ENCODE measurements at places on chromosomes 1 and 21. TPM values are rescaled to one million over a fixed set of nuclear protein-coding genes. Genes with fewer than 3 reads are reported as not detected.

- no peak overlapping the region for H3K4me3 ChIP-seq
- H3K36me3 ChIP-seq, result no peaks in the 10 kb centered on the region
- H3K4me1 ChIP-seq, result no peaks in the 10 kb centered on the region
- no peaks in the 10 kb centered on the region for H3K27me3 ChIP-seq
- no peak overlapping the region for H3K27ac ChIP-seq
- DNase-seq, result no peak
Measured at GRCh38 chr1:112061056-112061455, 71.6 kb upstream of the KCND3 start.

The GPR3 gene
- 0.50 TPM for total RNA-seq

DNA sequence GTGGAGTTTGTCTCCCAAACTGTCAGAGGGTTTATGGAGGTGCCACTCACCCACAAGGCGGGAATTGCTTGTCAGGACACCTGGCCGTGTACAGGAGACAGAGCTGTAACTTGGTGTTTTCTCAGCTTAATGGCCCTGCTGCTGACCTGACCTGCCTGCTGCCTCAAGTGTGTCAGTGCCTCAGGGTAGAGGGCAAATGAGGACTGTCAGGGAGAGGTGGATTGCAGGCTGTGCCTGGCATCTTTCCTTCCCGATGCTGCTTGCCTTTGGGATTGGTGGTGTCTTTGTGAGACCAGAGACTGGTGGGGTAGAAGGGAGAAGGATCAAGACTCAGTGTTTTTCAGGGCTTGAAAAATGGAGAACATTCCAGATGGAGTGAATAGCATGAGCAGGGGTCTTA, 31.4 kb downstream of the TMEM53 start:
- peaks cover 16% of the 10 kb centered on the region for H3K4me1 ChIP-seq
- no peak overlapping the region for H3K4me3 ChIP-seq
- H3K27ac ChIP-seq, result no peak overlapping the region
- DNase-seq, result no peak

GRCh38 chr1:206805357-206805756, 33.1 kb upstream of the IL10 start:
- H3K36me3 ChIP-seq, result no peaks in the 10 kb centered on the region
- peaks cover 34% of the 10 kb centered on the region for H3K27me3 ChIP-seq
- H3K4me3 ChIP-seq, result no peak overlapping the region
- DNase-seq, result no peak

- H3K4me1 ChIP-seq, result peaks cover 25% of the 10 kb centered on the region
- no peak for DNase-seq
- peak overlapping the region; percentile 65 for H3K27ac ChIP-seq
- no peak overlapping the region for H3K4me3 ChIP-seq
Measured at GRCh38 chr1:59678493-59679228, 136.1 kb upstream of the HOOK1 start.

The AADACL4 gene
- not detected for total RNA-seq

DNA sequence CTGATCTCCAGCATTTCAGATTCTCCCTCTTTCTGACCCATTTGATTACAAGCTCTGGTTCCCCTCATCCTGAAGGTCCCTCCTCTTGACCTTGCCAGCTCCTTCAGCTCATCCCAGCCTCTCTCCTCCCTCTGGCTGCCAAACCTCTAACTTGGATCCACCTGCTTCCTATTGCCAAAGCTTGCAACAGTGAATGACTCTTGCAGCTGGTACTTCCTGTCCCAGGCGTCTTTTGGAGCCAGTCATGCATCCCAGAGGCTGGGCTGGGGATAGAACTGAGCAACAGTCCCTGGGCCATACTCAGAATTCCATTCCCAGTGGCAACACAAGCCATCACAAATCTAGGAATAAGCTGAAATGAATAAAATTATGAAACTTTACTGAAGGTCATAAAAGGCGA, 27.7 kb upstream of the SPOCD1 start:
- peaks cover 3% of the 10 kb centered on the region for H3K4me1 ChIP-seq
- DNase-seq, result no peak
- no peak overlapping the region for H3K27ac ChIP-seq
- H3K27me3 ChIP-seq, result no peaks in the 10 kb centered on the region

- no peak for DNase-seq
- peaks cover 4% of the 10 kb centered on the region for H3K27me3 ChIP-seq
- peak within 1 kb of the TSS; percentile 68 for H3K4me3 ChIP-seq
- H3K4me1 ChIP-seq, result peaks cover 37% of the 10 kb centered on the region
- no peaks in the 10 kb centered on the region for H3K36me3 ChIP-seq
Measured at GRCh38 chr1:36125129-36125991, at the start of gene COL8A2. Gene COL8A2, minus strand, starts transcription at chr1:36125222. Its CDS starts 24,980 bp downstream, at chr1:36100242.

- no peaks in the 10 kb centered on the region for H3K4me1 ChIP-seq
- H3K27me3 ChIP-seq, result no peaks in the 10 kb centered on the region
- peaks cover 31% of the 10 kb centered on the region for H3K36me3 ChIP-seq
- no peak for DNase-seq
- peak overlapping the region; percentile 14 for H3K27ac ChIP-seq
Measured at GRCh38 chr1:151292207-151293030, 10.3 kb downstream of the ZNF687 start.

DNA sequence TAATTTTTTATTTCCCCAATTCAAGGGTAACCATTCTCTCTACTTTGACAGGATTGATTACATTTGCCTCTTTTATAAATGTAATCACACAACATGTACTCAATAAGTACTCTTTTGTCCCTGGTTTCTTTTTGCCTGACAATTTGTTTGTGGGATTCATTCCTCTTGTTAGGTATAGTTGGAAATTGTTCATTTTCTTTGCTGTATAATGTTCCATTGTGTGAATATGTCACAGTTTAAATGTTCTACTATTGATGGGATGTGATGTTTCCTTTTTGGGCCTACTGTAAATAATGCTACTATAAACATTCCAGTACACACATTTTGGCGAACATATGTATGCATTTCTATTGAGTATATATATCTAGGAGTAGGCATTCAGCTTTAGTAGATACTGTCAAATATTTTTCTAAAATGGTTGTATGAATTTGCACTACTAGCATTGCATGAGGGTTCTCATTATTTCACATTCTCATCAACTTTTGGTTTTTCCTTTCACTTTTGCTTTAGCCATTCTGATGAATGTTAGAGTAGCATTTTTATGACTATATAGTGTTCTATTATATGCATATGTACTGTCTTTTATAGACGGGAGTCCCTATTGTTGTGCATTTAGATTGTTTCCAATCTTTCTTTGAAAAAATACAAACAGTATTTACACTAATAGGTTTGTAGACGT, 35.0 kb upstream of the PRKACB start:
- peaks cover 7% of the 10 kb centered on the region for H3K36me3 ChIP-seq
- H3K27ac ChIP-seq, result no peak overlapping the region
- peaks cover 7% of the 10 kb centered on the region for H3K4me1 ChIP-seq
- DNase-seq, result no peak

DNA sequence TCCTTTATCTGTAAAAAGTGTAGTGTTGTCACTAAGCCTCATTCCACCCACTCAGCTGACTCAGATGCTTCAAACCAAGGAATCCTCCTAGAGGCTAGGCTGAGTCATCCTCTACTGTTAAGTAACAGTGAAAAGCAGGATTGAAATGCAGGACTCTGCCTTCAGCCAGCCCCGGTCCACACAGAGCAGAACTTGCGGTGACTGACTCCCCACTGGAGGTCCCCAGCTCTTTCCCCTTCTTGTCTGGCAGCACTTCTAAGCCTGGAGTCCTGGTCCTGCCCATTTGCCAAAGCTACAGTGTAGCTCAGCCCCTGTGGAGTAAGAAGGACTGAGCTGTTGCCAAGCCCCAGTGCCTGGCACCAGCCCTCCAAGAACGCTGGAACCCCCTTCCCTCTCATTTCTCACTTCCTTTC, 1.7 kb downstream of the RAB7B start:
- H3K27ac ChIP-seq, result peak overlapping the region; percentile 59
- DNase-seq, result no peak
- no peak overlapping the region for H3K4me3 ChIP-seq
- peaks cover 2% of the 10 kb centered on the region for H3K27me3 ChIP-seq
- H3K4me1 ChIP-seq, result peaks cover 41% of the 10 kb centered on the region

GRCh38 chr1:48870596-48870995, 93.9 kb upstream of the BEND5 start:
- H3K36me3 ChIP-seq, result no peaks in the 10 kb centered on the region
- no peaks in the 10 kb centered on the region for H3K27me3 ChIP-seq
- no peak overlapping the region for H3K4me3 ChIP-seq
- H3K27ac ChIP-seq, result no peak overlapping the region
- H3K4me1 ChIP-seq, result no peaks in the 10 kb centered on the region
- no peak for DNase-seq

DNA sequence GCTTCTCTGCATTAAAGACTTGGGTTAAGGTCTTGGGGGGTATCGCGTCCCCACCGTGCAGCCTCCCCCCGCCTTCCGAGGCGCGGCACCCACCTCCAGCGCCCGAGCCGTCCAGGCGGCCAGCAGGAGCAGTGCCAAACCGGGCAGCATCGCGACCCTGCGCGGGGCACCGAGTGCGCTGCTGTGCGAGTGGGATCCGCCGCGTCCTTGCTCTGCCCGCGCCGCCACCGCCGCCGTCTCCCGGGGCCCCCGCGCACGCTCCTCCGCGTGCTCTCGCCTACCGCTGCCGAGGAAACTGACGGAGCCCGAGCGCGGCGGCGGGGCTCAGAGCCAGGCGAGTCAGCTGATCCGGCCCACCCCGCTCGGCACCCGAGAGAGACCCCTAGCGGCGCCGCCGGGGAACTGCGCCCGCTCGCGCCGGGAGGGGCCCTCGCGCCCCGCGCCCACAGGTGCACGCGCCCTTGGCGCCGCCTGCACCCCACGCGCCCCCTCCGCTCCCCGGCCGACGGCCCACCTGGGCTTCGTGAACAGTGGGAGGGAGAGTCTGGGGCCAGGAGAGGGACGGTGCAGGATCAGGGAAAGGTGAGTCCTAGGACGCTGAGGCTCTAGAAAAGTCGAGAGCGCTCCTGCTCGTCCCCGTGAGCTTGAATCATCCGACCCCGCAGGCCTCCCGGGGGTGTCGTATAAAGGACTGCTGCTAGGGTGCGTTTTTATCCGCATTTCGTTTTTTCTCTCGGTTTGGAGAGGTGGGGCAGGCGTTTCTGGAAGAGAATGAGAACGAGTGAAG, at the start of gene APP:
Gene APP (minus strand): TSS at position 300 of the 787 bp plus-strand sequence. CDS start 150 bp downstream, at position 150.
- peak; percentile 96 for DNase-seq
- no peaks in the 10 kb centered on the region for H3K36me3 ChIP-seq
- H3K27me3 ChIP-seq, result no peaks in the 10 kb centered on the region
- peak within 1 kb of the TSS; percentile 97 for H3K4me3 ChIP-seq

The LAMC1 gene
- total RNA-seq, result 369 TPM

The IGFN1 gene
- total RNA-seq, result 3.2 TPM

GRCh38 chr21:34936883-34937563, 112.1 kb downstream of the RUNX1 start:
- H3K27ac ChIP-seq, result no peak overlapping the region
- peaks cover 20% of the 10 kb centered on the region for H3K4me1 ChIP-seq

GRCh38 chr1:109984190-109984455, 442 bp upstream of the AHCYL1 start:
- no peaks in the 10 kb centered on the region for H3K27me3 ChIP-seq
- no peak for DNase-seq
- peak overlapping the region; percentile 96 for H3K4me3 ChIP-seq
- H3K4me1 ChIP-seq, result peaks cover 76% of the 10 kb centered on the region
- peaks cover 5% of the 10 kb centered on the region for H3K36me3 ChIP-seq

GRCh38 chr1:194586302-194586701, 1399.9 kb upstream of the B3GALT2 start:
- H3K36me3 ChIP-seq, result no peaks in the 10 kb centered on the region
- H3K27me3 ChIP-seq, result no peaks in the 10 kb centered on the region
- no peak overlapping the region for H3K4me3 ChIP-seq

DNA sequence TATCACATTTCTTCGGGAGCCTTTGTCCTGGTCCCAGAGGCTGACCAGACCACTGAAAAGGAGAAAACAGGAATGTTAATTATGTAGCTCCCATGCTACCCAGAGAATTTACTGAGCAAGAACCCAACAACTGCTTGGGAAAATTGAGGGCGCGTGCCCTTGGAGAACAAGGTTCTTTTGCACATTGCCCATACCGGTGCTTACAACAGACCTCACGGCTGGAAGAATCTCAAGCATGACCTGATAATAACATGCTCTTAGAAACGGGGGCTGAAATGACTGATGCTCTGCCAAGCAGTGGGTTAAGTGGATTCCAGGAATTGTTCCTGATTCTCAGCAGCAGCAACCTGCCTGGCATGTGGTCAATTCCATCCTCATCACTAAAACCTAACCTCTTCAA, 49.3 kb upstream of the AJAP1 start:
- H3K4me1 ChIP-seq, result no peaks in the 10 kb centered on the region
- H3K27ac ChIP-seq, result no peak overlapping the region
- H3K27me3 ChIP-seq, result no peaks in the 10 kb centered on the region
- no peak for DNase-seq

The MMP23B gene
- 4.8 TPM for total RNA-seq

DNA sequence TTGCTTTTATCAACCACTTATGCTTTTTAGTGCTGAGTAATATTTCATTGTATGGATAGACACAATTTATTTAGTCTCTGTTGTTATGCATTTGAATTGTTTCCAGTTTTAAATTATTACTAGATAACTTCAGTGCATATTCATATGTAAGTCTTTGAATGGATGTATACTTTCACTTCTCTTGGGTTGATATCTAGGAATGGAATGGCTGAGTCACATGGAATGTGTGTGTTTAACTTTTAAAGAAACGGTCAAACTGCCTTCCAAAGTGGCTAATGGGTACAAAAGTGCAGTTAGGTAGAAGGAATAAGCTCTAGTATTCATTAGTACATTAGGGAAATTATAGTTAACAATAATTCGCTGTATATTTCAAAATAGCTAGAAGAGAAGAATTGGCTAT, 82.4 kb downstream of the NPHS2 start:
- no peak for DNase-seq
- peaks cover 9% of the 10 kb centered on the region for H3K27me3 ChIP-seq
- no peaks in the 10 kb centered on the region for H3K36me3 ChIP-seq
- H3K4me1 ChIP-seq, result no peaks in the 10 kb centered on the region
- no peak overlapping the region for H3K4me3 ChIP-seq

DNA sequence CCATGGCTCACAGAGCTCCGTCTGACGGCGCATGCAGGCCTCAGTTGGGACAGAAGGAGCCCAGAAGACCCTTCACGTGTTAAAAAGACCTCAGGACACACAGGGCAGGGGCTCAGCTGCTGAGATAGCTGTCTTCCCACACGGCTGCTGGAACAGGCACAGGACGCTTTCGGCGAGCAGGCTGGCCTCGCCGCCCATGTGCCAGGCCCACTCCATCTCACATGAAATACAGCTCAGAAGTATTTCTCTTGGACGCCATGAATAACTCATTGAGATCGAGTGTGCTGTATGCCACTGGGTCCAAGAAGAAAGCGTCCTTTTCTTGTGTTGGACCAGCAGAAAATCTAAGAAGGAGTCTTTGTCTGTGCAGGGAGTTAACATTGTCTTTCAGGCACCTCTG, 69.6 kb downstream of the SIM2 start:
- no peak overlapping the region for H3K27ac ChIP-seq
- no peak overlapping the region for H3K4me3 ChIP-seq
- no peaks in the 10 kb centered on the region for H3K27me3 ChIP-seq
- H3K4me1 ChIP-seq, result peaks cover 7% of the 10 kb centered on the region
- no peak for DNase-seq
- peaks cover 5% of the 10 kb centered on the region for H3K36me3 ChIP-seq
